ENCODE measurements at places on chromosomes 12 and 14.
A peak's percentile ranks its signal among the peaks of the same experiment; 100 is the strongest.

- no peak for DNase-seq
Observed at GRCh38 chr12:19203539-19204506, 74.3 kb downstream of the PLEKHA5 start.

DNA sequence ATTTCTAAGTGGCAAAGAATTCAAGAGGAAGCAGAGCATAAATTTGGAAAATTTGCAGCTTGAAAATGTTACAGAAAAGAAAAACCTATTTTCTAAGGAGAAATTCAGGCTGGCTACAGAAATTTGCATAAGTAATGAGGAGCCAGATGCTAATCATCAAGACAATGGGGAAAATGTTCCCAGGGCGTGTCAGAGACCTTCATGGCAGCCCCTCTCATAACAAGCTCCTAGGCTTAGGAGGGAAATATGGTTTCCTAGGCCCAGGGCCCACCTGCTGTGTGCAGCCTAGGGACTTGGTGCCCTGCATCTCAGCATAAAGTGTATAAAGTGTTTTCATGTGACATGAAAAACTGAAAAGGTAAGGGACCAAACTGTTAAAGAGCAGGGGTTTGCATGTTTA is 1796.3 kb upstream of the FLRT2 start:
- DNase-seq, result no peak

DNA sequence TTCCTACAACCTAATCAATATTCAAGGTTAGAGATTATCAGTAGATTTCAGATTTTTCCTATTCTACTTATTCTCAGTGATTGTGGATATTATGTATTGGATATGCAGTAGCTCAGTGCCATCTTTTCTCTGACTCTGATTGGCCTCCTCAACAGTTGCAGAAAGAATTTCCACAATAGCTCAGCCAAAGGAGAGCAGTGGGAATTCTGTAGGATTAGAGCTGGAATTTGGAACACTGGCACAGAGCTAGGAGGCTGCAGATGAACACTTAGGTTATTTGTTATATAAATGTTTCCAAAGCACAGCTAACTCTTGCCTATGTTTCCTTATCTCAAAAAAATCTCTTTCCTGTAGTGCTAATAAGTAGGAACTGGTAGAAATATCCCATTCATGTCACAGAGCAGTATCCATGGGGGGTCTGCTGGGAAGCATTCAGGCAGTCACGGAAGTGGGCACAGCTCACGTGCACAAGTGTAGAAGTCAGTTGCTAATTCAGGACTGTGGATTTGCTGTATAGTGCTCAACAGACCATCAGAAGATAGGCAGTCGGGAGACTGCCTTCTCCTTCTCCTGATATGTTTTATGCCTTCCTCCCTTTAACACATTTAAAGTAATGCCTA is 116.2 kb upstream of the TMEM260 start:
- DNase-seq, result no peak

DNA sequence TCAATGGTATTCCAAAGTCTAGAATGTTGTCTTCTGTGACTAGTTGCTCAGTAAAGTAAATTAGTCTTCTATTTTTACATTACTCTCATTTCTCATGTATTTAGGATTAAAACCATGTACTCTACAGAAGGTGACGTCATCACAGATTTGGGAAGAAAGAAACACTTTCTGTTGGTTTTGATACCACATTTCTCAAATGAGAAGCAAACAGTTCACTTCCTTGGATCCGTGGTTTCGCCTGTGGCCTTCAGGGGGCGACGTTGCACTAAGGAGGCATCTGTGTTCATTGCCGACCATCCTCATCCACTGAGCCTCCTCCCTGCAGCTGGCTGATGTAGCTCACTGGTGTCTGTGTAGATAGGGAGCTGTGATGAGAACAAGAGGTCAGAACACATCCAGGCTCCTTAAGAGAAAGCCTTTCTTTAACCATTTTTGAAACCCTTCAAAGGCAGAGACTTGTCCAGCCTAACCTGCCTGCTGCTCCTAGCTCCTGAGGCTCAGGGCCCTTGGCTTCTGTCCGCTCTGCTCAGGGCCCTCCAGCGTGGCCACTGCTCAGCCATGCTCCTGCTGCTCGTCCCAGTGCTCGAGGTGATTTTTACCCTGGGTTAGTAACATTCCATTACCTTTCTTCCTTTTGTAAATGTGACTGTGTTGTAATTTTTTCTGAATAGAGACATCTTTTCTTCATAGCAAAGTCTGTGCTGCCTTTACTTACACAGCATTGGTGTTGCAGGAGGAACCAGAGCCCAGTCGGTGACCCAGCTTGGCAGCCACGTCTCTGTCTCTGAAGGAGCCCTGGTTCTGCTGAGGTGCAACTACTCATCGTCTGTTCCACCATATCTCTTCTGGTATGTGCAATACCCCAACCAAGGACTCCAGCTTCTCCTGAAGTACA is 220.6 kb upstream of the OR4E1 start:
- no peak for DNase-seq

DNA sequence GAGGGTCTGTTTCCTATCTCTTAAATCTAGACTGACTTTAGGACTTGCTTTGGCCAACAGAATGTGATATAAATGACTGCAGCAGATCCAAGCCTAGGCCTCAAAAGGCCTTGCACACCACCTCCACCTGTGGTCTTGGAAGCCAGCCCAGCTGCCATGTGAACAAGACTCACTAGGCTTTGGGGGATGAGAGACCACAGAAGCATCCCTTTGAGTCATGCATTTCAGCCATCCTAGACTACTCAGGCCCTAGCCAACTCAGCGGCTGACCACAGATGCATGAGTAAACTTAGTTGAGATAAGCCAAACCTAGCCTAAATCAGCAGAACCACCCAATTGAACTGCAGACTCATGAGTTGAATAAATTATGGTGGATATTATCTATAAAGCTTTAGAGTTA is 87.7 kb downstream of the KCNH5 start:
- peak; percentile 100 for DNase-seq

- DNase-seq, result no peak
Observed at GRCh38 chr12:104522985-104523722, 66.4 kb downstream of the CHST11 start.

DNA sequence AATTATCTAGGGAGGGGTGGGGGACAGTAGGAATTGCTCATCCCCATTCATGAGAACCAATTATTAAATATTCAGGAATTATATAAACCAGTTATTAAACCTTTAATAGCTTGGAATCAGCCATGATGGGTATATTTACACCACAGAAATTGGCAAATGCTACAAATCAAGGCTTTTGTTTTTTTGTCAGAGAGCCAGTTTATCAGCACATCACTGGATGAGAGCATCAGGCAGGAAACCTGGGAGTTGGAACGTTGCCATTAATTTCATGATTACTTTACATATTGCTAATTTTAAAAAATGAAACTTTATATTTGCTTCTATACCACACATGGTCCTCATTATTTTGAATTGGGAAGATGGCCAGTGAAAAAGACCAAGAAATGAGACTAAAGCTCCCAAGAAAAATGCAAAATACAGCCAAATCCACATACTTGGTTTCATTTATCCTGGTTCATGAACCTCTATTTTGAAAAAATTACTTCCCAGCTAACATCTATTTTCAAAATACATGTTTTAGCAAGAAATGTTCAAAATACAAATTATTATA is 48.4 kb downstream of the ATL1 start:
- DNase-seq, result peak; percentile 14

- no peak for DNase-seq
Observed at GRCh38 chr14:24713404-24713803, 79.4 kb upstream of the GZMB start.

DNA sequence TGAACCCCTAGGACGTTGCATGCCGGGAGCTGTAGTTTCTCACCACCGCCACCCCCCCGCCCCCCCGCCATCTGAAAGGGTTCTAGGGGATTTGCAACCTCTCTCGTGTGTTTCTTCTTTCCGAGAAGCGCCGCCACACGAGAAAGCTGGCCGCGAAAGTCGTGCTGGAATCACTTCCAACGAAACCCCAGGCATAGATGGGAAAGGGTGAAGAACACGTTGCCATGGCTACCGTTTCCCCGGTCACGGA is 501 bp upstream of the HSP90B1 start:
- DNase-seq, result no peak

DNA sequence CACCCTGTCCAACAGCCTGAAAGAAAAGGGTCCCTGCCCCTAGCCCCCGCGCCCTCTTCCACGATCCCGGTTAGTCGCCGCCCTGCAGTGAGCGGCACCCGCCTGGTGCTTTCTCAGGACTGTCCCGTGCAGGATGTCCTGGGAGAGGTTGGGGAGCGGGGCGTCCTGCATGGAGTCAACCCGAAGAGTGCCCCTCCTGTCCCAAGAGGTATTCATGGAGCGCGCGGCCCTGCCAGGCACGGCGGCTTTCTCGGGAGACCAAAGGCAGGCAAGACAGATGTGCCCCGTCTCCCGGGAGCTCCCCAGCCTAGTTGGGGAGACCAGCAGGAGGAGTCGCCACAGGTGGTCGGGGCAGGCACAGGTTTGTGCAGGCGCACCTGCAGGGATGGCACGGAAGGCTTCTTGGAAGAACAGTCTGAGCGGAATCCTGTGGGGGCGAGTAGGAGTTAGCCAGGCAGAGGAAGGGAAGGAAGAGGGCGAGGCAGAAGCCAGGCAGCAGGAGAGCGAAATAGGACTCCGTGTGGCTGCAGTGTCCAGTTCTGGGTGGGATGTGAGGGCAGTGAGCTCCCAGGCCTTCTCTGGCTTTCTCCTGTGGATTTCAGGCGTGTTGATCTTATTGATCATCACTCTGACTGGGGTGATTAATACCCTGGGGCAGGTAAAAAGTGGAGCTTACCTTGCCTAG is 723 bp downstream of the SIVA1 start:
- no peak for DNase-seq

- no peak for DNase-seq
Observed at GRCh38 chr14:101557321-101557695, 4.0 kb upstream of the DIO3 start.

DNA sequence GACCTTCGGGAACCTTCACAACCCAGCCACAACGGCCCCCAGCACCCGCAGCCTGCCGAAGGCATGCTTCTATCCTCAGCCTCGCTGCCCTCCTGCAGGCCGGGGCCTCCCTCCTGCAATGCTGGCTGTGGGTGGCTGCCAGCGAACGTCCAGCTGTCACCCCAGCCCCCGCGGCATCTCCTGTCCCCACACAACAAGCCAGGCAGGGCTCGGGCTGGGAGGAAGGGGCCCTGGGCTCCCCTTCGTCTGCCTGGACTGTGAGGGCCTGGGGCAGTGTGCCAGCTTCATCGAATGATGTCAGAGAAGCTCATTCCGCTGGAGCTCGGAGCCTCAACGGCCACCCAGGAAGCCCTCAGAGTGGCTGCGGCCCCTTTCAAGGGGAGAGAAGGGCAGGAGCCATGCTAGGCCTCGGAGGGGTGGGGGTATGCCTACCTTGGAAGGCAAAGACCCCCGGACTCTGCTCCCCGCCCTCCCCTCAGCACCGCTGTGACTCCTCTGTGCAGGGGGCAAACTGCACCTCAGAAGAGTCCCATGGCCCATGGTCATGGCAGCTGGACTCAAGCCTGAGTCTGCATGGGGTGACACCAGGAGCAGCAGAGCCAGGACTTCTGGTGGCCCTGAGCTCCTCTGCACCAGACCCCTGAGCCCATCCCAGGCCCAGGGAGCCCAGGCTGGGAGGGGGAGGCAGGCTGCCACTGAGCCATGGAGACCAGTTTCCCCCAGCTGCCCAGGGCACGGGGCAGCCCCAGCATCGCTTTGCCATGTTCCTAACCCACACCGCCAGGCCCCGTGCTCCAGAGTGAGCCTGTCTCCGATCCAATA is 24.7 kb upstream of the C14orf180 start:
- DNase-seq, result no peak

GRCh38 chr12:53683494-53683893 is 7.6 kb upstream of the ATP5MC2 start:
- DNase-seq, result no peak

DNA sequence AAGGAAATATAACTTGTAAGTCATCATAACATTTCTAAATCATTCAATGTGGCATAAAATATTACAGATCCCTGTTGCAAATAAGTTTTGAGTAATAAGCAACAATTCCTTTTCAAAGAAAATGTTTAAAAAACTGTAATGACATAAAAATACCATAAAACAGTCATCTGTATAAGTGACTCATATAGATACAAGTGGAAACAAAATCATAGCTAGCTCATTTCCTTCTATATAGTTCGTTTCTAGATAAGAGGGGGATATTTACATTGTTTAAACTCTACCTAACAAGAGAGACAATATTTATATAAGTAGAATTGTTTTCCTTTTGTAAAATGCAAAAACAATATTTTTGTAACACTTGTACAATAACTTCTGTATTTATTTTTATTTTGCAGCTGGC is 148.9 kb downstream of the GRIP1 start:
- no peak for DNase-seq

DNA sequence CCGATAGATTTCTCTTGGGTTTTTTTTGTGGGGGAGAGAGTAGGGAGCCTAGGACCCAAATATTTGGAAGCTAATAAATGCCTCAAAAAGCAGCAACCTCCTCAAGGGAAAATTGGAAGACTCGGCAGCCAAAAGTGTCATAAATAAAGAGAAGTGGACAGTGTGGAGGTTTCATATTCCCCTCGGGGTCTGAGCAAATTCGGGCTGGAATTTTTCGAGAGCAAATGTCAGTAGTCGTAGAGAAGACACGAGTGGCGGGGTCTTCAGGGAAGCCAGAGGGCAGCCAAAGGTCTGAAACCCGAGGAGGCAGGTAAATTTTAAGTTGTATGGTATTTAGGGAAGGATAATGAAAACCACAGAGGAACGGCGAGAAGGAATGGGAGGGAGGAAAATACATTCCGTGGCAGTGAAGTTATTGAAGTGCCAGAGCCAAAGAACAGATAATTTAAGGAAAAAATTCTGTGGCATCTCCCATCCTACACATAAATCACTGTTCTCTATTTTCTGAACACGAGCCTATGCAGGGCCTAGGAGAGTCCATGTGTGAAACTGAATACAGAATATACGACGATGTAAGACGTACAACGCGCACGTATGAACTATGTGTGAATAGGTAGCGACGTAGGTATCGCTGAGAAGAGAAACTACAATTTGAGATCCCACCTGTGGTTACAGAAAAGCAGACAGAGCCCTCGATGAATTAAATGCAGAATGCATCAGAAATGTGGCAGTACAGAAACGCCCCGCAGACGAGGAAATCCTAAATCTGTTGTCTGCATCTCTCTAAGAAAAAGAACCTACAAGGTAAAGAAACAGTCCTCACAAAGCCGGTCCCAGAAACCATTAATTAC is 12.9 kb downstream of the BCL11B start:
- DNase-seq, result no peak

- DNase-seq, result peak; percentile 71
Observed at GRCh38 chr12:9133216-9133916, 17.6 kb upstream of the A2M start.

DNA sequence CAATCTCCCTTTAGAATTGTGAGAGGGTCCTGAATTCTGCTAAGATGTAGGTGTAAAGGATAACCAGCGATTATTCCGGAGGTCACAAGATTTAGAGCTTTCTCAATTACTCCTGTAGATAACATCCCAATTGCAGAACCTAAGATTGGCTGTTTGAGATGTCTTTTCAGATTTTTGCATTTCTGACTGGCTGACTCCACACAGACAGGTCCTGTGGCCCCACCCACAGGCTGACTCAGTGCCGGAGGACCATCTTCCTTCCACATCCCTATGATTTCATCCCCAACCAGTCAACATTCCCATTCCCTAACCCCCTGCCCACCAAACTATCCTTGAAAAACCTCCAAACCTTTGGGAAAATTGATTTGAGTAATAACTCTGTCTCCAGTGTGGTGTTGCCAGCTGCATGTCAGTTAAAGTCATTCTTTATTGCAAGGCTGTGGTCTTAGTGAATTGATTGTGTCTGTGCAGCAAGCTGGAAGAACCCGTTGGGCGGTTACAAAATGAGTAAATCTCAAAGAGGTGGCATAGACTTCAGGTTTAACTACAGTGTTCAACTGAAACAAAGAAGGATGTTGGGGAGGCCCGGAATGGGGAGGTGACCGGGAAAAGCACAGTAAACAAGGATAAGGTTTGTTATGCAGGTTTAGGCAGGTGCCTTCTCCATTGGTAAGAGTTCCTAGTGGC is 10.6 kb downstream of the FNTB start:
- no peak for DNase-seq

Data from fibroblast of lung (primary cell).